ENCODE measurements at places on chromosomes 2 and 18. TPM values are rescaled to one million over a fixed set of nuclear protein-coding genes. Genes with fewer than 3 reads are reported as not detected.

- no peak for DNase-seq
These were observed 197.4 kb downstream of the SNTG2 start for GRCh38 chr2:1147873-1148612.

GRCh38 chr18:49994410-49994809 lies 181.1 kb upstream of the ACAA2 start:
- DNase-seq, result no peak

- DNase-seq, result no peak
These were observed 92.7 kb downstream of the KCTD1 start for GRCh38 chr18:26455639-26456038.

DNA sequence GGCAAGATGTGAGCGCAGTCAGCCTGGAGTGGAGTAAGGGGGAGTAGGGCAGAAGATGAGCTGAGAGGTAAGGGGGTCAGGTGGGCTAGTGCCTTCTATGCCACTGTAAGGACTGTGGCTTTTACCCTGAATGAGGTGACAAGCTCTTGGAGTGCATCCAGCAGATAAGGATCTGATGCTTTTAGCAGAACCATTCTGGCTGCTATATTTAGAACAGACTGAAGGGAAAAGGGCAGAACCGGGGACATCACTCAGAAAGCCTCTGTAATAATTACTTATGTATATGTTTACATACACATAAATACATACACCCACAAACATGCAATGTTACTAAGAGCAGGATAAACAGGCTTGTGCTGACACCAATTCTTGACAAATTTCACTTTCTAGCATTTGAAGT lies 124.8 kb downstream of the DTNB start:
- no peak for DNase-seq

DNA sequence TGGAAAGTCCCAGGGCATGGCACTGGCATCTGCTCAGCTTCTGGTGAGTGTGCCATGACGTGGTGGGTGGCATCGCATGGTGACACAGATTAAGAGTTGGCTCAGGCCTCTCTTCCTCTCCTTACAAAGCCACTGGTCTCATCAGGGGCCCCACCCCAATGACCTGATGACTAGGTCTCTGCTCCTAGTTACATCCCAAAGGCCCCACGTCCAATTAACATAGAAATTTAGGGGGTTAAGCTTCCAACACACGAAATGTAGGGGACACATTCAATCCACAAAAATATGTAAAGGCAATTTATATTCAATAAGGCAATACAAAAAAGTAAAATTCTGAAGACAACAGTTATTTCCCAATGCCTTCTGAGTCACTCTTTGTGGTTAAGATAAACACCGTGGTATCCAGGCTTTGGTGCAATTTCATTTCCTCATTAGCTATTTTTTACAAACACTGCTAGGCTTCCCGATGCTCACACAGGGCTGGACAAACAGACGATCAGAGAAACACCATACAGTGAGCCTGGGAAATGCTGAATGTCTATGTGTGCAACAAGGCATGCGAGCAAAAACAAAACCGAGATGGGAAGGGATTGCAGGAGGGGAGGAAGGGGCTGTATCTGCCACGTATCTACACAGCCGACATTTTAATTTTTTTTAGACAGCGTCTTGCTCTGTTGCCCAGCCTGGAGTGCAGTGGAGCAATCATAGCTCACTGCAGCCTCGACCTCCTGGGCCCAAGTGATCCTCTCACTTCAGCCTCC lies 67.2 kb downstream of the MBP start:
- DNase-seq, result peak; percentile 94

DNA sequence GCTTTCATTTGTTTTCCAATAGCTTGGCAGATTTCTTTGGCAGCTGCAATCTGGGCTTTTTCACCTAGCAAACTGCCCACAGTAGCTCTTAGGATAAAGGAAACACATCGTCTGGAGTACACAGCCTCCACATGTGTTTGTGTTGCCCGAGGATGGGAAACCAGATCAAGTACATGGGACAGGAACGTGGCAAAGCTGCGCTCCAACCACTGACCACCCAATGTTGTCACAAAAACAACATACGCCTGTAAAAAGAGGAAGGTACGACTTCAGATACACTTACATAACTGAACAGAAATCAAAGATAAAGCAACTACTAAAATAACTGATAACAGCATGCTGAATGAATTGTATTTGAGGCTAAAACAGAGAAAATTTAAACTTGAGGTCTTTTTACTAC lies 15.5 kb downstream of the HEATR5B start:
- no peak for DNase-seq

Gene GPR35
- total RNA-seq, result 0.28 TPM

- DNase-seq, result no peak
These were observed 58.6 kb upstream of the ALPP start for GRCh38 chr2:232319803-232320442.

DNA sequence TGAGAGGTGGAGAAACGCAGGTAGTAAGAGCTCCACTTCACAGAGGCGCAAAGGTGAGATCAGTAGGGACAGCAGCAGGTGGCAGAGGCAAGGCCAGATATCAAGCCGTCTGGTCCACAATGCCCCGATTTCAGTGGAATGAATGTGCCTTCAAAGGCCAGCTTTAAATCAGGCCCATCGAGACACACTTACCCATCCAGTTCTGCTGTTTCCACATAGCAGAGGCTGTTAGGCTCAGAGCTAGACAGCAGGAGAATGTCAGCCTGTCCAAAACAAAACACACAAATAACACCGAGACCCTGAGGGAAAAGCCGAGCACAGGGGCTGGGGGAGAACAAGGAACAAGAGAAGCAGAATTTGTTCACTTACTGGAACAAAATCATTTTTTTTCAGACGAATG lies 75.8 kb upstream of the NARS1 start:
- DNase-seq, result no peak

- DNase-seq, result no peak
These were observed 39.1 kb upstream of the CWC22 start for GRCh38 chr2:180046202-180046601.

DNA sequence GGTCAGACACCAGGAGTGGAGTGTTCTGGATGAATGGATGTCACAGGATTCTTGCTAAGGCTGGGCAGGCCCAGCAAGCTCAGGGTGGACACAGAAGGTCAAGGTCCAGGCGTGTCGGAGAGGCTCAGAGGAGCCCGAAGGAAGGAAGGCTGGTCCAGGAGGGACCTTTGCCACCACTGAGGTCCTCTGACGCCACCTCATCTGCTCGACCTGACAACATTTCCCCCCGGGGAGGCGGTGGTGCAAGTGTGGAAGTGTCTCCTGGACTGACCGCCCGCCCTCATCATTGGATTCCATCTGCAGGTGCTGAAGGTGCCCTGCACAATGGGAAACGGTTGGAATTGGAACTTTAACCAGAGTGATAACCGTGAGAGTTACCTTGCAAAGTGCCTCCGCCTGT lies 124.6 kb downstream of the RTP5 start:
- no peak for DNase-seq
